ENCODE measurements at places on chromosomes 4 and X.

DNA sequence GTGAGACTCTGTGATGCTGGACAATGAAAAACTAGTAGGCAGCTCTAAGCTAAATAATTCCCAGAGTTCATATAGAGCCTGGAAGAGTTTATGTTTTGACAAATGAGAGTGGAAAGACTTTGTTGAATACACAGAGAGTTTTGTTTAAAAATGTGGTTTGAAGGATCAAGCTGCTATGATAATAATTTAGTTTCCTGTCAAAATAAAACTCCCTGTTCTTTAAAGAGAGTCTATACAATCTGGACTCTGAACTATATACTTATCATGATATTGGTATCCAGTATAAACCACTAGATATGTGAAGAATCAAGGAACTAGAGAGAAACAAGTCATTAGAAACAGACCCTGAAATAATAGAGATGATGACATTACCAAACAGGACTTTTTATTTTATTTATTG, 158.6 kb downstream of the C4orf33 start:
- no peak for DNase-seq

DNA sequence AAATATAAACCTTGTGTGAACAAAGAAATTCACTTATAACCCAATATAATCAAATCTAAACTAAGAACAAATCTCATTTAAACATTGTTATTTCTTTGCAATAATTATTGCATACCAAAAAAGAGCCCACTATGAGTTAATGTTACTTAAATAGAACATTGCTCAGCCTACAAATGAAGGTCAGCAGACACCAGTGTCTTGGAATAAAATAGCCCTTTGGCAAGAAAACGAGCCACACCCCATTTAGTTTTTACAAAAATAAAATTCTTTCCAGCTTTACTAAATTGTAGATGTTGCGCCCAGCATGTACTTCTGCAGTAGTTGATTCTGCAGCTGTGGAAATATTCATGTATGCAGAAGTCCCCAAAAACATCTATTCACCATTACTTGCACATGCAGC, 12.2 kb downstream of the PLS3 start:
- no peak for DNase-seq

DNA sequence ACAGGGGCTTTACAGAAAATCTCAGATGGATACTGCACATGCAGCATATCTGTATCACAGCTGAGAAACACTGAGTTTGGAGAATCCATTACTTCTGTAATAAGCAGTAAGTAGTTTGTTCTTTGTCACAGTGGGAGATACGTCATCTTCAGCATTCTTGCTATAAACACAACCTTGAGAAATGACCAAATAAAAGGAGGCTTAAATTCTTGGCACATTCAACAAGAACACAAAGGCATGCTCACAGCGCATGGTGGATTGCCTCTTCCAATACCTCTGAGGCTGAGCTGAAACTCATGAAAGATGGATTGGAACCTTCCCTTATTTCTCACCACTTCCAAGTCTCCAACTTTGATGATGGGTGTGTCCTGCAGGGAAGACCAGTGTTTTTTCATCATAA, 54.5 kb downstream of the ANXA5 start:
- DNase-seq, result no peak

DNA sequence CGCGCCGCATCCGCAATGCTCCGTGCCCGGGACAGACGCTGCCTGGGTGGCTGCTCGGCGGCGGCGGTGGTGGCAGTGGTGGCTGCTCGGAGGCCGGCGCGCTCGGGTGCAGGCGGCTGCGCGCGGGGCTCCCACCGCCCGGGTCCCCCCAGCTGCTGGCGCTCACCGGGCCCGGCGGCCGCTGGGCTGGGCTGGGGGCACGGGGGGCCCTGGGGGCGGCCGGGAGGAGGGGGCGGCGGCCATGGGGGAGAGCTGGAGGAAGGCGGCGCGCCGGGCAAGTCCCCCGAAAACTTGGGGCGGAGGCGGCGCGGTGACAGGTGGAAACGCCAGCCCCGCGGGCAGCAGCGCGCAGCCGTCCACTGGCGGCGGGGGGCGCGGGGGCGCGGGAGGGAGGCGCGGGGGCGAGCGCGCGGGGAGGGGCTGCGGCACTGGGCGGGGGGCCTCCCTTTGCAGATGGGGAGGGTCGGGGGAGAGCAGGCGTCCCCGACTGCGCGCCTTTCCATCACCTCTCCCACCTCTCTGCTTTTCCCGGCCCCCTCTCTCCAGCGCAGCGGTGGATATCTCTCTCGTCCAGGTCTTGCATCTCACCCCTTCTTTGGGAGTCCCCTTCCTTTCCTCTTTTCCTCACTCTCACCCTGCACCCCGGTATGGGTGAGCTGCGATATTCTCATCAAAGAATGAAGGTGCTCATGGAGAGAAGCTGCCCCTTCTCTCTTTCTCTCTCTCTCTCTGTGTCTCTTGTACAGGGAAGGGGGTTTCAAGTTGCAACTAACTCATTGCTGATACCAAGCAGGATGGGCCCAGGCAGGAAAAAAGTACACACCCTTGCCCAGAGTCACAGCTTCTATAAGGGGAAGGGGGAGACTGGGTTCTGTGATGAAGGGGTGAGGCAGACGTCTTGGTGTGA, 83.7 kb upstream of the DHRSX start:
- no peak for DNase-seq

DNA sequence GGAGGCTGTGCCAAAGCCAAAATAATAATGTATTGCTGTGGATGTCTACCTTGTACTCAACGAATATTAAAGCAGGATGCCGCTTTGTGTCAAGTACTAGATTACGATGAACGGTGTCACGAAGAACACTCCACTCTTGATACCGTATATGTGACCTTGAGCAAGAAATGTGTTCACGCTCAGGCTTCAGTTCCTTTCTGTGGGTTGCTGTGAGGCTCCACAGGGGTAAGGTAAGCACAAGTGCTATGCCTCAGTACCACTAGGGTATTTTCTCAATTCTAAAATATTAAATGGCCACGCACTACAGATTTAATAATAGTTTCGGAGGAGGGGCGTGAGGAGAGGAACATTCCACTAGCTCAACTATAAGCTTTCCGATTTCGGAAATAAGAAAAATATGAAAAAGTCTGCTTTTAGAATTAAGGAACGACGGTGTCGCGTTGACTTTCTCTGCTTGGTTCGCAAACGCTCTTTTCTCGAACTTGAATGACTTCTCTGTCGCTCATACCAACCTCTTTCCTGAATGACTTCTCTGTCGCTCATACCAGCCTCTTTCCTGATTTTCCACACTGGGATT, 607 bp upstream of the SCOC start:
- DNase-seq, result no peak

DNA sequence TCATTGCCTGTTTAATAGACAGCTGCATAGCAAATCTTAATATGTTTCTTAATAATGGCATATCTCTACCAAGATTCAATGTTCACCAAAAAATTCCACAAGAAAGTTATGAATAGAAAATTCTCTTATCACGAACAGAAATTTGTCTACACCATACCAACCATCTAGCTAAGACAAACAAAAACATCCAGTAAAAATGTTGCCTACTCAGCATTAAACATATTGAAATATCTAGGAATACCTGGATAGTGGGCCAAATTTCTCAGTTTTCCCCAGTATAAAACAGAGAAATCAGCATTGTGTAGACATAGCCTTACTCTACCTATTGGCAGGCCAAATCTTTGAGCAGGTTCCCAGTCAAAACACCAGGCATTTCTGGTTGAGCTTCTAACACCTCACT, 598.6 kb downstream of the KLHL13 start:
- DNase-seq, result no peak

DNA sequence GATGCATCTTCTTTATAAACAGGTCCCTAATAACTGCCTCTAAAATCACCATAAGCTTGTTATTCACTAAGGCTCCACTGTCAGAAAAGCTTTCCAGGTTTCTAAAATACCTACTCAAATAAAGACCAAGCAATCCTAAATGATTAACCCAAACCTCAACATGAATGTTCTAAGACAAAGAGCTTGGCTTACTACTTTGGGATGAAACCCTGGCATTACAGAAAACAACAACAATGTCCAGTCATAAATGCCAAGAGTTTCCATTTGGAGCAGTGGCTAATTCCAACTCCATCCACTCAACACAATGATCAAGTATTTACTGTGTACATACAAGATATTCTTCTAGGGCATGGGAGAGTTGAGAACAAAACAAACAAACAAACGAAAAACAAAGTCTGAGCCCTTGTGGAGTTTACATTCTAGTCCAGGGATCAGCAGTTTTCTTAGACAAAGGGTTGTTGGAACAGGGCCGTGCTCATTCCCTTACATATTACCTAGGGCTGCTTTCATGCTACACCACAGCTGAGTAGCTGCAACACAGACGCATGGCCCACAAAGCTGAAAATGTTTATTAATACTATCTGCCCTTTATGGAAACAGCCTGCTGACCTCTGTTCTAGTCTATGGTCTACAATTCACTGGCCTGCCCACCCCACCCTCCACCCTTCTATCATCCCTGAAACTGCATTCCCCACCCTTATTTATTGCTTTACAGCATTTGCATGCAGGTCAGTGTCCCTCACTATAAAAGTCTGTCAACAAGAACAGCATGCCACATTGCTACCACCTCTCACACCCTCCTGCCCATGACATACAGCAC, 23.7 kb downstream of the ABCG2 start:
- DNase-seq, result no peak

GRCh38 chr4:81399306-81400086, 72.2 kb downstream of the RASGEF1B start:
- no peak for DNase-seq

DNA sequence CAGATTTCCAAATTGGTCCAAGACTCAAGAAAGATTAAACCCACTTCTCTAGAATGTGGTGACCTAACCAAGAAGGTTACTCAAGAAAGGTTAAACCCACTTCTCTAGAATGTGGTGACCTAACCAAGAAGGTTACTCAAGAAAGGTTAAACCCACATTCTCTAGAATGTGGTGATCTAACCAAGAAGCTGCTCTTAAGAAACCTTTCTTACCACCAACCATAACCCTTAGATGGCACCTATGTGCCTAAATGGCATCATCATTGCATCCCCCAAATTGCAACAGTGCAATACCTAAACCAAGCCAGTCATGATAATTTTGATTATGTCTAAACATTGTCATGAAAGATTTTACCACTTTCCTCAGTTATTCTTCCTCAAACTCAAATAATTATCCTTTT, 49.2 kb downstream of the IDS start:
- no peak for DNase-seq

Data from stimulated activated CD8-positive, alpha-beta memory T cell treated with anti-CD3 and anti-CD28 coated beads, Interleukin-7, amount 100 ng/mL, for 1 hour (primary cell).